ENCODE measurements at places on chromosomes 3 and 15.
A peak's percentile ranks its signal among the peaks of the same experiment; 100 is the strongest.

GRCh38 chr15:75868019-75868418 is 24.8 kb downstream of the UBE2Q2 start:
- DNase-seq = no peak

DNA sequence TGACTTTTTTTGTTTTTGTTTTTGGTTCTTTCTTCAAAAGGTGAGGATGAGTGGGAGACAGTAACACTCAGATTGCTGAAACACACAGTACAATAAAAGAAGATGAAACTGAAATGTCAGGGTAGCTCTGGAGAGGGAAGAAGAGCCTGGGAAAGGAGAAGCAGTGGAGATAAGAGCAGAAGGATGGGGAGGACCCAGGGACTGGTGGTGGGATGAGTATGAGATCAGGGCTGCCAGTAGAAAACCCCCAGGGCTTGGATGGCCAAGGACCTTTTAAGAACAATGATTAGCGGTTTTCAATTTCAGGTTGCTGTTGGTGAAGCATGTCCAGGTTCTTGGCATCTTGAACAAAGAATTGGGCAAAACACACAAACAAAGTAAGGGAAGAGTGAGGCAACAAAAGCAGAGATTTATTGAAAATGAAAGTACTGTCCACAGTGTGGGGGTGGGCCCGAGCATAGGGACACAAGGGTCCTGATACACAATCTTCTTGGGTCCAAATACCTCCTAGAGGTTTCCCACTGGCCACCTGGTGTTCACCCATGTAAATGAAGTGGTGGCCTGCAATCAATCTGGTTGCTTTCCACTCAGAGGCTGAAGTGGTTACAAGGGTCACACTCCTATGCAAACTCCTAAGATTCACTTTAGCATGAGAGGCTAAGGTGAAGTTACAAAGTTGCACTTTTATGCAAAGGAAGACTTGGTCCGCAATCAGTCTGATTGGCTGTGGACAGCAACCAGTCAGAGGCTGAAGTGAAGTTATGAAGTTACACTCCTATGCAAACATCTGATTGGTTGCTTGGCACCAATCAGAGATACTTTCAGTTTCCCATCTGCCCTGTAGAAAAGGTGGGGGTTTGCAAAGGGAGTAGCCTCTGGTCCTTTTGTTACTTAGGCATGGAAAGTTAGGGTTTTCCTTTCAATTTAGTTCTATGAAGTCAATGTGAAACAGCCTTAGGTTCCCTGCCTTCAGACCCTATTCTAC is 26.1 kb upstream of the MFSD1 start:
- peak; percentile 28 for DNase-seq

GRCh38 chr15:68126396-68126795 is 72.3 kb downstream of the PIAS1 start:
- DNase-seq = no peak

GRCh38 chr3:159609625-159610024 is 379.0 kb upstream of the IL12A start:
- no peak for DNase-seq

- peak; percentile 15 for DNase-seq
These were observed 30.5 kb upstream of the SPATA12 start for GRCh38 chr3:57029924-57030323.

DNA sequence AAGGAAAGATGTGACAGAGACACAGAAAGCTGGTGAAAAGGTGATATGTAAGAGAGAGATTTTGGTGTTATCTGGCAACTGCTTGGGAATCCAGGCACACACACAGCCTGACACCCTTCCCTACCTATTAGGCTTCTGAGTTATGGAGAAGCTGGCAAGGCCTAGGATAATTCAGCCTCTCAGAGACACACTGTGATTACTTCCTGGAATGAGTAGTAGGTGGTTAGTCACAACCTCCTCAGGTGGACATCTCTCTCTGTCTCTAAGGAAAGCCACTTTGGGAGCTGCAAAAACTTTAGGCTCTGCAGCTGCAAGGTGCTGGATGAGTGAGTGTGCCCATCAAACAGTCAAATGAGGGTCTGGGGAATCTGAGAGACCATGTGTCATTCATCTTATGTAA is 201.9 kb downstream of the PDCD6IP start:
- no peak for DNase-seq

DNA sequence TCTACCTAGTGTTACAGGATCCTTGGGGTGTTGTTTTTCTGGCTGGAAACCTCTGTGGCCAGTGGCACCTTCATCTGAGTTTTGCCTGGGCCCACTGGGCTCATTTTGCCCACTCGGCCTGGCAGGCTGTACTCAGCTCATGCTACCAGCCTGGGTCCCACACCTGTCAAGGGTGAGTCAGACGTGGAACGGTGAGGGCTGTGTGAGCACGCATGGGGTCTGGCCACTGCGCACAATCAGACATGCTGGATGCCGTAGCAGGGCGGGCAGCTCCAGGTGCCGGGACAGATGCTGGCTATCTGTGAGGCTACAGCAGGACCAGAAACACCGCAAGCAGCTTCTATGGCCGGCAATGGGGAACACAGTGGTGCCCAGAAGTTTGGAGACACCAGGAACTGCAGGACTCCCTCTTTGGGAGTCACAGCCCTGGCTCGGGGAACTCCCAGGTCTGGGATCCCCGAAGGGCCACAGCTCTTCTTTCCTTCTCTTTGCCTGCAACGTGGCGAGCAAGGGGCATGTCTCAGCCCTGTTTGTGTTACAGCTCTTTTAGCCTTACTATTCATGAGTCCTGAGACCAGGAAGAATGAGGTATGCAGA is 35.9 kb upstream of the DNAJC13 start:
- DNase-seq = no peak

All from HepG2 (cell line).